ENCODE measurements at places on chromosomes 7 and 10. TPM values are rescaled to one million over a fixed set of nuclear protein-coding genes. Genes with fewer than 3 reads are reported as not detected.
A peak's percentile ranks its signal among the peaks of the same experiment; 100 is the strongest.

Gene TEX47
- total RNA-seq, result not detected

DNA sequence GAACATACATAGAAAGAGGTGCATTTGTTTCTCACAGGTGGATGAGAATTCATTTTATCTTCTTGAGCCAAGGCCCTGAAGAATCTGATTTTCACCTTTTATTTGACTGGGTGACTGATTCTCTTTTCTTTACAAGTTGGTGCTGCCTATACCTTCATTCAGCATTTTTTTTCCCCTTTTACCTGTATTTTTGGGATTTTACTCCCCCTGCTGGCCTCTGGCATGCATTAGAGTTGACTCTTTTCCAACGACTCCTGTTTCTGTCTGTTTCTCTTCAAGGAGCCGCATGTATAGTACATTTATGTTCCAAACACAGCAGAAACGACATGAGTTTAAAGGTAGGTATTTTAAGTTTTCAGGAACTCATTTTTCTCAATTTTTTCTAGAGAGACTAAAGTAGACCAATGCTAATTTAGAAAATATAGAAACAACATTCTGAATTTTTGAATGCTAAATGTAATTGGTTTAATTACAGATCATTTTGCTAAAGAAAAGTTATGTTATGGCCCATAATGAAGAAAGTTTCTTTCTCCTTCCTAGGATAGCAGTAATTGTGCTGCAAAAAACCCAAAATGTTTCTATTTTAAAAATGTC lies 149.8 kb upstream of the HDAC9 start:
- peak; percentile 32 for DNase-seq

GRCh38 chr7:102874166-102874829 lies 38.5 kb upstream of the LRRC17 start:
- no peak for DNase-seq

- DNase-seq, result no peak
Measured at GRCh38 chr10:45257600-45257999, 57.8 kb downstream of the OR13A1 start.

Measured in thyroid gland (tissue), 4 donors.